ENCODE measurements at places on chromosomes 7 and 10. TPM values are rescaled to one million over a fixed set of nuclear protein-coding genes. Genes with fewer than 3 reads are reported as not detected.

GRCh38 chr10:21293518-21294356 lies 231.7 kb downstream of the SKIDA1 start:
- no peak for DNase-seq

GRCh38 chr10:132961420-132961786 lies 19.0 kb upstream of the CFAP46 start:
- DNase-seq, result no peak

DNA sequence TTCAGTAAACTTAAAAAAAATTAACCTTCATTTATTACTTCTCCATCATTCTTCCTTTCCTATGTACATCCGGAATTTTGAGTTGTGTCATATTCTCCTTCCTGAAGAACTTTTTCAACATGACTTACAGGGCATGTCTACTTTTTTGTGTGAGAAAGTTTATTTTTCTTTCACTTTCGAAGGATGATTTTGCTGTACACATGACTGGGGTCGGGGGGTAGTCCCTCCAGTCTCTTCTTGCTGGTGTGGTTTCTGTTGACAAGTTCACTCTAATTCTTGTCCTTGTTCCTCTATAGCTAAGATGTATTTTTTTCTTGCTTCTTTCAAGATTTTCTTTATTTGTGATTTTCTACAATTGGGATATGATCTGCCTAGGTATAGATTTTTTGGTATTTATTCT lies 55.8 kb downstream of the INPP5A start:
- no peak for DNase-seq

DNA sequence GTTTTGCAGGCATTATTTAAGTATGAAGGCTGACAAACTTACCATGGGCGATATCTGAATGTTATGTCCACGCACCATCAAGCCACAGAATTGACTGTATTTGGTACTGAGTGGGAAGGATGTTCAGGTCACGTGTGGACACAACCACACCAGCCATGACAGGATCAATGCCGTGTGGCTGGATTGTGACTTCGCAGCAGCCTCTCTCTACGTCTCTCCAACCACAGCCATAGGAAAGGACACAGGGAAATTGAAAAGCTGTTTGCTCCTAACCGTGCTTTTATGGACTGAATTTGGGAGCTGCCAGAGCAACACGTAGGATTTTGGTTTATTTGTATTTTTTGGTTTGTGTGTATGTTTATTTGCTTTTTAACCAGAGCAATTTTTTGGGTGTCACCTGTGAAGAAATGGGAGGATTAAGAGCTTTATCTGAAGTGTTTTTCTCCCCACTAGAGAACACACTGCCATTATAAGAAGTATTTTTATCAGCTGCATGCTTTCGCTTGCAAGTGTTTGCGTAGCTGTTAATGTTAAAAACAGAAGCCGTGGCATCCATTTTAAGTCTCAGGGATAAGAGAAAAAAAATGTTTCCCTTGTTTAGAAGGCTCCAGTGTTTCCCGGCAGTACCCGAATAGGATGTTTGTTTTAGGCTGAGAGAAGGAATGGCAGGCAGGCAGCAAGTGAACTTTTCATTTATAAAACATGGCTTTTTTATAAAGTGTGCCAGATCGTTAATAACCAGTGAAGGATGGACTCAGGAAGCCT lies 401.1 kb upstream of the NFE2L3 start:
- no peak for DNase-seq

DNA sequence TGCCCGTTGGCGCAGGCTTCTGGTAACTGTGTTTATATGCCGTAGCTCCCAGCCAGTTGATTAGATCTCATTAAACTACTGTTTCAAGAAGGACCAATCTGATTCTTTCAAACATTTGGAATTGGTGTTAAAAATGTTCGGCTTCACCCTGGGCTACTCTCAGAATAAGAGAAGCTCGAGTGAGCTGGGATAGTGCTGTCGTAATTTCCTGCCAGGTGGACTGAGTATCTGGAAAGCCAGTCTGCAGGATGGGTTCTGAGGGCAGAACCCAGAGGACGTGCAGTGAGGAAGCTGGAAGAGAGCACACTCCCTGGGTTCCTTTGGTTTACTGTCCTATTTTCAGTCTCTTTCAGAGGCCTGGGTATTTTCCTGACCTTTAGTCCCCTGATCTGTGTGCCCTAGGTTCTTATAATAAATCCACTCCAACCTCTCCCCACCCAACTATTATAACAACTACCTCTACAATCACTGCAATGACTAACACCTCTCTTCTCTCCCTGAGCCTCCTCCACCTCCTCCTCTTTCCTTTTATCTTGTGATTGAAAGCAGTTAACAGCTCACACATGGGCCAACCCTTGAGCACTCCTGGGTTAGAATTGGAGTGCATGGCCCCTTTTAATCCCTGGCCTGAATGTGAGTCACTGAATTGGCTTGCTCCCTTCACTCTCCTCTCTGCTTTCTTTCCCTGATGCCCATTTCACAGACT lies 63.0 kb downstream of the AOAH start:
- peak; percentile 65 for DNase-seq

GRCh38 chr10:128121750-128122412 lies 4.3 kb downstream of the MKI67 start:
- DNase-seq, result no peak

DNA sequence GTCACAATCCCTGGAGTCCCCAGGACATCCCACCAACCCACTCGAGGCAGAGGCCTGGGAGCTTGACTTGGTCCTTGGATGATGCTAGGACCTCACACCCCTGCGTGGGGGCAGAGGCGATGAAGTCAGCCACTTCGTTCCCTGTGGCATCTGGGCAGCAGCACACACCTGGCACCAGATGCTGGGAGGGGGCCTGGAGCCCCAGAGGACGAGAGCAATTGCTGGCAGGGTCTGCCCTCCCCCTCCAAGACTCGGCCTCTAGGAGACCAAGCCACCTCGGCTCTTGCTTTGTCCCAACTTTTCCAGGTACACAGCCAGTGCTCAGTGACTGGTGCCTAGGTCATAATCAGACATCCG lies 39.1 kb downstream of the DPYSL4 start:
- no peak for DNase-seq

DNA sequence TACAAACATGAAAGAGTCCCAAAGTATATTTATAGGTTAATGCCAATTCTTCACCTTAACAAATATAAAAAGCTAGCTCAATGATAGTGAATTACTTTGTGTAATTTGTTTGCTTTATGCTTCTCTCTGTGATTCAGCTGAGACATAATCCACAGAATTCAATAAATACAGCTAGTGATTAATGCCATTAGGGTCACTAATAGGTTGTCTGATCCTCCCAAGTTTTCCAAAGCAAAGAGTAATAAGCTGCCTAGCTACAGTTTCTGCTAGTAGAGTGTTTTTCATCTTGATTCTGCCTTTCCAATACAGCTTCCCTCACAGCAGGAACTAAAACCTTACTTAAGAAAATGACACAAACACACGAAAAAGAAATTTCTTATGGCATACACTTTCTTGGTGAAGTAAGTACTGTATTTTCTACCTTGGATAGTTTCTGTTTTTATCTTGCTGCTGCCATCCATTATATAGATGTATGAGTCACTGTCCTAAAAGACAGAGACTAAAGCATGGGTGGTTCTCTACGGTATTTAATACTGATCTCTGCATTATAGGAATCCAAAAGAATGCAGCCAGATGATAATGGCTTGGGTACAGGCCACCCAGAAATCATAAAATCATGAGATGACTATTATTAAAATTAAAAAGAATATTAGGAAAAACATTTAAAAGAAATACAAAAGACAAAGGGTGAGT lies 170.0 kb downstream of the TPK1 start:
- DNase-seq, result no peak

LEP gene
- total RNA-seq, result 0.75 TPM

DPP6 gene
- 2.9 TPM for total RNA-seq
